ENCODE measurements at places on chromosomes 13 and 19.

- peak; percentile 49 for DNase-seq
Observed at GRCh38 chr19:47309608-47310007, at the start of gene C5AR1. TSS of gene C5AR1 (plus strand) at chr19:47309861. CDS start at chr19:47309896, 35 bp downstream.

GRCh38 chr19:15506074-15506571, 2.2 kb upstream of the CYP4F22 start:
- no peak for DNase-seq

DNA sequence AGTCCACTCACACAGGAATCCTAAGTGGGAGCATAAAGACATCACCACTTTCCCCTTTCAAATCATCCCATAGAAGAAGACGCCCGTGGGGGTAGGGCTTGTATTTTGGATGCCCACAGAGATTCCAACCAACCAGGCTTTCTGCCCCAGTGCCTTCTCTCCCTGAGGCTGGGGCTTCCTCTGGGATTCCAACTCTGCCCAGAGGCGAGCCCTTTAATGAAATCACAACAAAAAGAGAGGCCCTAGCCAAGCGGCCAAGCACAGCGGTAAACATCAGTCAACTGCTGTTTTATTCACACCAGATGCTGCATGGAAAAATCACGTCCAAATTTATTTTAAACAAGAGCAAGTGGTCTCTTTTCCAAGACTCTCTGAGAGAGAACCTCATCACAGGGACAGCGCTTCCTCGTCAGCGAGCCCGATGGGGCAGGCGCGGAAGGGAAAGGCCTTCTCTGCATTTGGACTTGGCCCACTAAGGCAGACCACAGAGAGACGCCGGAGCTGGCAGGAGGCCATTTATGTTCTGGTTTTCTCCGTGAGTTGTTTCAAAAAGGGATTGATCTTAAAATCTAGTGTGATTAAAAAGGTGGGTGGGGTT, 31.5 kb downstream of the ADPRHL1 start:
- no peak for DNase-seq

DNA sequence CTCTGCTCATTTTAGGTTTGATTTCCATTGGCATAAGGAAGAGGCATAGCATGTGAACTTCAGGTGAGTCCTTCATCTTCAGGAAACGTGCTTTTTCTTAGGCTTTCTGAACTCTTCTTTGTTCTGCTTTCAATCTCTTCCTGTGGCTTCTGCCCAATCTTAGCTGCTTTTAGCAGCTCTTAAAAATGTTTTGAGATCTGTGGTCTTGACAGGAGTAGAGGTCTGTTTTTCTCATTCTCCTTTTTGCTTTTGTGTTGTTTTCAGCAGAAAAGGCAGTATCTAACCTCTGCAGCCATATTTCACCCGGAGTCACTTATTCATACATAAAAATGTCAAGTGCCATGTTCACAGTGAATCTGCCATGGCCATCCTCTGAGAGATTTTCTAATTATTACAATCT, 120.3 kb downstream of the LIG4 start:
- no peak for DNase-seq

DNA sequence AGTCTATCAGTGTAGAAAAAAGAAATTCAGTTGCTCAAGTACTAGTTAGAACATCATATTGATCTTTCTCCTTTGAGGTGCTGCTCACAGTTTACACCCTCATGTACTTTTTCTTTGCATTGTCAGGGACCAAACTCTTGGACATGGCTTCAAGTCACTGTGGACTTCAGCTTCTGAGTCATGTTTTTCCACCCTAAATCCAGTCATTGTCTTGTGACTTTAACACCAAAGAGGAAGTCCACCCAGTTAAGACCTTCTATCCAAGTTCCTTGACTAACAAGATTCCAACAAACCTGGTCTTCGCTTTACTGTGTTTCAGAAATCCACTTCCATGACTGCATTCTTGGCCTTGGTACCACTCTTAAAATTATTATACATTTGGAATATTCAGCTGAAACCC, 206.7 kb upstream of the ARGLU1 start:
- no peak for DNase-seq

GRCh38 chr19:17944301-17944700, 11.5 kb downstream of the CCDC124 start:
- peak; percentile 32 for DNase-seq

DNA sequence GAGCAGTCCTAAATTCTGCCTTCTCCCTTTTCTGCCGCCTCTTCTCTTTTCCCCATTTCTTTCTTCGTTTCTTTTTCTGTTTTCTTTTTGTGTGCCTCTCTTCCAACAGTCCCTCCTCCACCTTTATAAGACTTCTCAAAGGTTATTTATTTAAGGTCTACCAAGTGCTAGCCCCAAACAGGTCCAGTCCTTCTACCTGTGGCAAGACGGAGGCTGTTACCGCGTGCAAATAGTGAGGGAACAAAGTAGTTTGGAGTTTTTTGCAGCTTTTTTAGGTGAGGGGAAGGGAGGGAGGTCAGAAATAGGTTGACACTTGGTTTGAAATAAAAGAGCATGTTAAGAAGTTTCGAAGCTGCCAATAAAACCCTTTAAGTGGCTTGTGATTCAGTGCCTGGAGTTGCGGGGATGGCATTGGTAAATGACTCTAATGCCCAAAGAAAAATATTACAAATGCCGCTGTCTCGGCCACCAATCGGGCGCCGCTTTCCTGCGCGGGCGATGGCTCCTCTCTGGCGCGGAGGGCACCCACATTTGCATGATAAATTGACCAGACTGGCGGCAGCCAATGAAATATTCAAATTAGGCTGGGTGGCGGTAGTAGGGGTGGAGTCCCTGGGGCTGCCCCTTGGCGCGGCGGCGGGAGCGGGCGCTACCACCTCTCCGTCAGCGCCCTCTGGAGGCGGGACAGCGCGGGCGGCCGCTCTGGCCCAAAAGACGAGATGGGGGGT, 7.5 kb upstream of the TSHZ3 start:
- DNase-seq, result peak; percentile 39

- DNase-seq, result no peak
Observed at GRCh38 chr13:95874286-95874685, 178.9 kb downstream of the UGGT2 start.

- no peak for DNase-seq
Observed at GRCh38 chr19:4516939-4517300, 1.4 kb downstream of the PLIN4 start.

DNA sequence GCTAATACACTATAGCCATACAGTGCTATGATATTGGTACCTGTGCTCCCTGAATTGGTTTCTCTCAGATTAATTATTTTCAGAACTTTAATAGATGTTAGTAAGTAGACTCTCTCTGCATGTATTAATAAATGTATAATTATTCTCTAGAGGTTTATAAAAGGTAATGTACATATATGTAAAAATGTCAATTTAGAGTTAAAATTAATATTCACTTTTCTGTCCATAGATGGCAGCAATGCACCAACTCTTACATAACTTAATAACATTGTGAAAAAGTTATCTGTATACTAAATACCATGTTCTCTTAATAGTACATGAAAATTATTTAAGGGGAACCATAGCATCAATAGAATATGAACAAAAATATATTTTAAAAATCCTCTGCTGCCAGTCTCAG, 515.0 kb upstream of the KLHL1 start:
- DNase-seq, result no peak

DNA sequence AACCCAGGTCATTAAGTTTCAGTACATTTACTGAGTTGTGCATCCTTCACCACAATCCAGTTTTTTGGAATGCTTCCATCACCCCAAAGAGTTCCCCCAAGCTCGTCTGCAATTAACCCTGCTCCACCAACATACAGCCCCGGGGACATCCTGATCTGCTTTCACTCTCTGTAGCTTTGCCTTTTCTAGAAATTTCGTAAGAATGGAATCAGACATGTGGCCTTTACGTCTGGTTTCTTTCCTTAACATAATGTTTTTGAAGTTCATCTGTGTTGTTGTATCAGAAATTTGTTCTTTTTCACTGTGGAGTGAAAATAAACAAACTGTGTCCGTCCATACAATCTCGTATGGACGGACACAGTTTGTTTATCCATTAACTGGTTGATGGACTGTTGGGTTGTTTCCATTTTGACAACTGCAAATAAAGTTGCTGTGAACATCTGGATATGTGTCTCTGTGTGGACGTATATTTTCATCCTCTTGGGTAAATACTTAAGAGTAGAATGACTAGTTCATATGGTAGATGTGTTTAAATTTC, 2.9 kb downstream of the KLHL26 start:
- no peak for DNase-seq

GRCh38 chr19:54883228-54883627, 9.2 kb downstream of the FCAR start:
- DNase-seq, result no peak

- DNase-seq, result no peak
Observed at GRCh38 chr13:30148786-30149185, 158.6 kb downstream of the KATNAL1 start.

- no peak for DNase-seq
Observed at GRCh38 chr13:83819611-83820010, 62.7 kb downstream of the SLITRK1 start.

DNA sequence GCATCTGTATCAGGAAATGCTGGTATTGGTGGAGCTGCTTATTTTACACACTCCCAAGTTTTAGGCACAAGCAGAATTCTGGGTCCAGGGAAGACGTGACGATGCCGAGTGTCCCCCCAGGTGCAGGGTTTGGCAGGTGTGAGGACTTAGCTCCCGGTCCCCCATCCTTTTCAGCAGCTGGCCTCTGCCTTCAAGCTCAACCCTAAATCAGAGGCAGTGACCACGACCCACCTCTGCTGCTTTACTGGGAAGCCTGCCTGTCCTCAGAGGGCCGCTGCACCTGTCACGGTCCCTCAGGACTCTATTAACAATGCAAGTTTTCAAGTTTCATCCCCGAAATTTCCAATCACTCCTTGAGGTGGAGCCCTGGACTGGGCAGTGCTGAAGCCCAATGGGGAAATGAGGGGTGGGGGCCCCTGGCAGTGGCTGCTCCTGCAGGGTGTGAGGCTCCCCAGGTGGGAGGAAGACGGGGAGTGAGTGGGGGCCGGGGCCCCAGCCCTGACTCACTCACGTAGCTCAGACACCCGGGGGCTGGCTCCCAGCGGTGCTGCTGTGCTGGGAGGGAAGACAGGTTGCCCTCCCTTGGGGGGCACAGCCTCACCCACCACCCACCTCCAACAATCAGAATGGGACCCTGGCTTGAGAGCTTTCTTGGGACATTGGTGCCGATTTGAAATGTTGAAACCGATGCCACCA, 92.6 kb upstream of the MCF2L start:
- DNase-seq, result peak; percentile 17

GRCh38 chr13:26785838-26786630, 25.4 kb upstream of the GPR12 start:
- DNase-seq, result peak; percentile 41

DNA sequence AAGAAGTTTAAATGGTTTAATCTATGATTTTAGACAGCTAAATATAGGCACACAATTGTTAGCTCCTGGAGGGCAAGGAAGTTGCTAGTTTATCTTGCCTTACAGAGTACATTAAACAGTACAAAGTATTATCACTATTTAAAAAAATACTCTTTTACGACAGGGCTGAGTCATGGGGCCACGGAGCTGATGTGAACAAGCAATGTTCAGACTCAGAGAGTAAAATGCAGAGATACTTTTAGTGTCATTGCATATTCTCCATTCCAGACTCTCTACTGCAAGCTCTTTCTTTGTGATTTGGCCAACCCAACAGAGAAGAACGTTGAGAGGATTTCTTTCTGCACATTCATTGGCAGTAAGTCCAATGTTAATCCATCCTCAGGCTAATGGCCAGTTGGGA, 352.4 kb downstream of the SPRY2 start:
- DNase-seq, result no peak

GRCh38 chr19:6725513-6726231, 5.2 kb upstream of the C3 start:
- DNase-seq, result no peak

DNA sequence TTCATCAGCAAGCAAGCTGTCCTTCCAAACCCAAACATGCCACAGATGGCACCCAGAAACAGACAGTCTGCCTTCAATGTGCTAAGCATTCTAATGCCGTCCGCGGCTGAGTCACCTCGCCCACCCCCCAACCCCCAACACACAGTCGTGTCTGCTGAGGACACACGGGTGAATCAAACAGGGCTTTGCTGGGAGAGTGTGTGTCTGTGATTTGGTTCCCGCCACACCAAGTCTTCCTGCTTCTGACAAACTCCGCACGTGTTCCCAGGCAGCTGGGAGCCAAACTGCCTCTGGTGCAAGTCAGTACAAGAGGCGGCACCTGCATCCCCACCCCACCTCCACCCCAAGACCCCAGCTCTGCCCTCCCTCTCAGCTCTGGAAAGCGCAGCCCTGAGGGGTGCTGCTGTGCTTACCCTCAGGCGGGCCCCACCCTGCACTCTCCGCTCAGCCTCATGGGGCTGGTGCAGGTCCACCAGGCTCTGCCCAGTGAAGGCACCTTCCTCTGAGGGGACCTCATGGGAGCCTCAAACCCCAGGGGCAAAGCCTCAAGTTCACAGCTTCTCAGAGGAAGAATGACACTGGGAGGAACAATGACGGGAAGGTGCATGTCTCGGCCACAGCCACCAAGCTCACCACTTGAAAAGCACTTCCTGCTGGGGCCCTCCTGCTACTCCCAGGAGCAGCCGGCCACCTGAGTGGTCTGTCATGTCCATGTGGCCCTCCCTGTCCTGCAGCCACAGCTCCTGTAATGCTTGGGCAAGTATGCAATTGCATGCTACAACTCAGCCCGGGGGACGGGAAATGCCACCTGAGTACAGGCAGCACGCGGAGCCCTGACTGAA, 15.0 kb upstream of the SLC35E1 start:
- DNase-seq, result no peak

- no peak for DNase-seq
Observed at GRCh38 chr13:42970824-42971690, 21.0 kb downstream of the EPSTI1 start.

DNA sequence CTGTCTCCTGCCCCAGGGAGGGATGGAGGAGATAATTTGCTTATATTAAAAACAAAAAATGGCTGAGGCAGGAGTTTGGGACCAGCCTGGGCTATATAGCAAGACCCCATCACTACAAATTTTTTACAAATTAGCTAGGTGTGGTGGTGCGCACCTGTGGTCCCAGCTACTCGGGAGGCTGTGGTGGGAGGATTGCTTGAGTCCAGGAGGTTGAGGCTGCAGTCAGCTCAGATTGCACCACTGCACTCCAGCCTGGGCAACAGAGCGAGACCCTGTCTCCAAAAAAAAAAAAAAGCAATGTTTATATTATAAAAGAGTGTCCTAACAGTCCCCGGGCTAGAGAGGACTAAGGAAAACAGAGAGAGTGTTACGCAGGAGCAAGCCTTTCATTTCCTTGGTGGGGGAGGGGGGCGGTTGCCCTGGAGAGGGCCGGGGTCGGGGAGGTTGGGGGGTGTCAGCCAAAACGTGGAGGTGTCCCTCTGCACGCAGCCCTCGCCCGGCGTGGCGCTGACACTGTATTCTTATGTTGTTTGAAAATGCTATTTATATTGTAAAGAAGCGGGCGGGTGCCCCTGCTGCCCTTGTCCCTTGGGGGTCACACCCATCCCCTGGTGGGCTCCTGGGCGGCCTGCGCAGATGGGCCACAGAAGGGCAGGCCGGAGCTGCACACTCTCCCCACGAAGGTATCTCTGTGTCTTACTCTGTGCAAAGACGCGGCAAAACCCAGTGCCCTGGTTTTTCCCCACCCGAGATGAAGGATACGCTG, 184.0 kb downstream of the KDM4B start:
- no peak for DNase-seq

DNA sequence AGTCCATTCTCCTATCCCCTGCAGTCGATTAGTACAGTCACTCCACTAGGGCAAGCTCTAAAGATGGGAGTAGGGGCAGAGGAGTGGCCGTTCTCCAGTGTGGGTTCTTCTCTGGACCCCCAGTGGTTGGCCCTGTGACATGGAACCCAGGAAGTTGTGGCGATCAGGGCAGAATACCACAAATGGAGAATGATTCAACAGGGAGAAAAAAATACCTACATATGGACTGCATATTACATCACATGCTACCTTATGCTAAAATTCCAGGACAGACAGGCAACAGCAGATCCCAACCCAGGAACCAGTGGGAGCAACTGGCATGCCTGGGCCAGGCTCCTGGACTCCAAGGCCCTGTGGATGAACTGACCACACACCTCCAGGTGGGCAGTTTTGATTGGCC, 20.4 kb downstream of the POU2F2 start:
- DNase-seq, result no peak
